Esophagus squamous epithelium (tissue), 5 donors: ENCODE measurements at places on chromosomes 5 and 9.

- no peak for DNase-seq
- no peak overlapping the region for H3K27ac ChIP-seq
- H3K27me3 ChIP-seq = no peaks in the 10 kb centered on the region
- H3K4me3 ChIP-seq = no peak overlapping the region
Observed at GRCh38 chr9:93667006-93667405, 90.6 kb downstream of the PHF2 start.

DNA sequence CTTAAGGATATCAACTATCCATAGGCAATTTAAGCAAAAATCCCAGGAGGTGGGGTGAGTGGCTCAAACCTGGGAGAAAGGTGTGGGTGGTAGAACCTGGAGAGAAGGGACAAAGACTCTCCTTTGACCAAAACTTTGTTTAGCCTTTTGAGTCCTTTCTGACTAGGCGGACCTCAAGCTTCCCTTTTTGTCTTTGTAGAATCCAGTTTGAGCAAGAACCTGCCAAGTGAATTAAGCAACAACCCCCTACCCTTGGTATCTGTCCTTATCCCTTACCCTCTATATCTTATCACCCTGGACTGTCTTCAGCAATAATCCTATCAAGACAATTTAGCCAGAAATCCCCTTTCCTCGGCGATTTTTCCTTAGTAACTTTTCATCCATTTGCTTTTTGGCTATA is 53.5 kb upstream of the SLC28A3 start:
- no peak for DNase-seq
- no peak overlapping the region for H3K4me3 ChIP-seq
- no peak overlapping the region for H3K27ac ChIP-seq

DNA sequence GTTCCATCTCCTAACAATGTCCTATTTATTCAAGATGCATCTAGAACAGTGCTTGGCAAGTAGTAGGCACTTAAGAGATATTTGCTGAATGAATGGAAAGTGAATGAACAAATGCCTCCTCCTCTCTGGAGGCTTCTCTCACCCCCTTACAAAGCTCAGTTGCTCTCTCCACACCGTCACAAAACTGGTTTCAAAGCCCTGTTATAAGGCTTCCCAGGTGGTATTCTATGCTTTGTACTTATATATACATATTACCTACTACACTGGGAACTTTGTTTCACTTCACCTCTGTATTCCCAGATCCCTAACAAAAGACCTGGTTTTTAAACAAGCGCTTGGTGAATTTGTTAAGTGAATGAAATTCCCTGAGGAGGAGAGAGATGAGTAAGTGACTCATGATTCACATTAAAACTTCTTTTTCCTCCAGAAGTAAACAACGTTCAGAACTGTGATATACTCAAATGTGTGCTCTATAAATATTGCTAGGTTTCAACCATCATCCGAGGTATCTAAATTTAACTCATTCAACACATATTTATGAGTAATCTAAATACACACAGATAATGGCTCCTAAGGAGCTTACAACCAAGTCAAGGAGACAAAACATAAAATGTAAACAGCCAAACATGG is 36.0 kb downstream of the DENND1A start:
- DNase-seq = no peak
- H3K27me3 ChIP-seq = no peaks in the 10 kb centered on the region
- H3K4me3 ChIP-seq = no peak overlapping the region

GRCh38 chr9:32426278-32426939 is 42.0 kb downstream of the ACO1 start:
- no peaks in the 10 kb centered on the region for H3K4me1 ChIP-seq
- H3K36me3 ChIP-seq = peaks cover 97% of the 10 kb centered on the region
- DNase-seq = no peak
- no peak overlapping the region for H3K27ac ChIP-seq
- H3K4me3 ChIP-seq = no peak overlapping the region
- no peaks in the 10 kb centered on the region for H3K27me3 ChIP-seq

DNA sequence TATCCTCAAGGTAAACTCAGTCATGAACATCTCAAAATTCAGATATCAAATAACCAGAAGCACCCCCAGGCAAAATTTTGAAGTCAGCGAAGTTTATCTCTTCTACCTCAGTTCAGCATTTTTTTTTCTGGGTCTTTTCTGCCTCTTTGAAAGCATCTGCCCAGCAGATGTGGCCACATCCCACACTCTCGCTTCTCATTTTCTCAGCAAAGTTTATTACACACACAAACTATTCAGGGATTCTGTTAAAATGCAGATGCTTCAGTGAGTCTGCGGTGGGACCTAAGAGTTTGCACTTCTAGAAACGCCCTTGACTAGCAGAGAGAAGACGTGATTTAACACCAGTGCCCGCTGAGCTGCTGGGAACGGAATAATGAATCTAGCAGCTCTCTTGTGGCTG is 19.3 kb downstream of the RASEF start:
- no peak overlapping the region for H3K4me3 ChIP-seq
- H3K36me3 ChIP-seq = no peaks in the 10 kb centered on the region
- DNase-seq = no peak
- no peaks in the 10 kb centered on the region for H3K27me3 ChIP-seq
- no peaks in the 10 kb centered on the region for H3K4me1 ChIP-seq
